Uterine smooth muscle cell (primary cell): ENCODE measurements at places on chromosomes 5 and 9. TPM values are rescaled to one million over a fixed set of nuclear protein-coding genes. Genes with fewer than 3 reads are reported as not detected.

Gene MAMDC2
- total RNA-seq = 2.4 and 2.5 TPM in 2 replicates

Gene TMC1
- 0.62 and 2.1 TPM in 2 replicates for total RNA-seq

Gene ZFYVE16
- 43.7 and 46.2 TPM in 2 replicates for total RNA-seq

Gene TAF11L5
- total RNA-seq = not detected in 2 replicates

Gene STK32A
- 0.22 and 1.2 TPM in 2 replicates for total RNA-seq
